ENCODE measurements at places on chromosomes 1 and 21. TPM values are rescaled to one million over a fixed set of nuclear protein-coding genes. Genes with fewer than 3 reads are reported as not detected.
A peak's percentile ranks its signal among the peaks of the same experiment; 100 is the strongest.

DNA sequence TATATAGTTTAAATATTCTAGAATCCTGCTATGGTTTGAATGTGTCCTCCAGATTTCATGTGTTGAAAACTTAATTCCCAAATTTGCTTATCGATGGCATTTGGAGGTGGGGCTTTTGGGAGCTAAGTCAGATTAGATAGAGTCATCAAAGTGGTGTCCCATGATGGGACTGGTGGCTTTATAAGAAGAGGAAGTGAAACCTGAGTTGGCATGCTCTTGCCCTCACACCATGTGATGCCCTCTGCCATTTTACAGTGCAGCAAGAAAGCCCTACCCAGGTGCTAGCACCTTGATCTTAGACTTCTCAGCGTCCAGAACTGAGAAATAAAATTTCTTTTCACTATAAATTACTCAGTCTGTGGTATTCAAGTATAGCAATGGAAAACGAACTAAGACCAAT, 111.3 kb downstream of the TGFB2 start:
- no peak overlapping the region for H3K27ac ChIP-seq
- H3K4me3 ChIP-seq: no peak overlapping the region
- no peaks in the 10 kb centered on the region for H3K27me3 ChIP-seq
- H3K36me3 ChIP-seq: no peaks in the 10 kb centered on the region

DNA sequence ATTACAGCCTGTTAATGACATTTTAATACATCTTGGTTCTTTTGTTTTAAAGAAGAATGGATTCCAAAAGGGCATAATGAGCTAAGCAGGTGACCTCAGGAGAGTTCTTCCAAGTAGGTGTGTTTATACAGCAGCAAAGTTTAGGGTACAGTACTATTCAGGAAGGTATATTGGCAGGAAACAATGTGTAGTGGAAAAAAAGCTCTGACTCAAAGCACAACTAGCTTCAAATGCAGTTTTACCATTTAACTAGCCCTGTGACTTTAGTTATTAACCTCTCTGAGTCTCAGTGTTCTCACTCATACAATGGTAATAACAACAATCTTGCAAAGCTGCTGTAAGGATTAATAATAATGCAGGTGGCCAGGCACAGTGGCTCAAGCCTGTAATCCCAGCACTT, 29.9 kb downstream of the FAF1 start:
- no peak for DNase-seq
- H3K4me3 ChIP-seq: no peak overlapping the region
- H3K36me3 ChIP-seq: peaks cover 8% of the 10 kb centered on the region

DNA sequence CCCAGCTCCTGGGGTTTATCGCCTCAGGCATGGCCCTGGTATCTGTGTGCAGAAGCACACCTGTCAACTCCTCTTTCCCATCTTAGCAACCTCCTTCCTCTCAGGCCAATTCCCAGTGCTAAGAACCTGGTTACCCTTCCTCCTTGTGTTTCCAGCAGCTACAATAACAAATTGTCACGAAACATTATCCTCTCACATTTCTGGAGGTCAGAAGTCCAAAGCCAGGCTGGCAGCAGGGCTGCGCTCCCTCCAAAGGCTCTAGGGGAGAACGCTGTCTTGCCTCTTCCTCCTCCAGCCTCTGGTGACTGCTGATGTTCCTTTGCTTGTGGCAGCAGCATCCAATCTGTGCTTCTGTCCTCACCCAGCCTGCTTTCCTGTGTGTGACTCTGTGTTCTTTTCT, 10.7 kb upstream of the MRPS14 start:
- no peaks in the 10 kb centered on the region for H3K36me3 ChIP-seq
- H3K27me3 ChIP-seq: no peaks in the 10 kb centered on the region
- no peak overlapping the region for H3K27ac ChIP-seq
- H3K4me1 ChIP-seq: peaks cover 18% of the 10 kb centered on the region

DNA sequence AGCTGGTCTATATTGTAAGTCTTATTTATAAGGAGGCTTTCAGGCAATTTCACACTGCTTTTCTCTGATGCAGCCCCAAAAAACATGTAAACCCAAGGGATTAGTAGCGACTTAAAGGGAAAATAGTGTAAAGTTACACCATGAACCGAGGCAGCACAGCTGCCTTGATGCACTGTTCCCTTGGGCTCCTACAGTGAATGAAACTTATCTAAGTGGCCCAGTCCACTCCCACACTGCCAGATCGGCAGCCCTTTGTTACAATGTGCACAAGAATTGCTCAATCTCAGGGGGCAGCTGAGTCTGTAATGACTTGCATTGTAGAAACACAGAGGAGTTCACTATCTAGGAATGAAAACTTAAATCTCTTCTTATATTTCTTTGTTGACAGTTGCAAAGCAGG, 120.8 kb upstream of the ADGRL2 start:
- DNase-seq: peak; percentile 28
- peak overlapping the region; percentile 52 for H3K27ac ChIP-seq
- H3K4me1 ChIP-seq: peaks cover 51% of the 10 kb centered on the region
- H3K36me3 ChIP-seq: no peaks in the 10 kb centered on the region
- H3K4me3 ChIP-seq: no peak overlapping the region

GRCh38 chr1:165877940-165878556, 50.6 kb downstream of the UCK2 start:
- no peak for DNase-seq
- H3K4me1 ChIP-seq: peaks cover 5% of the 10 kb centered on the region

- H3K27me3 ChIP-seq: no peaks in the 10 kb centered on the region
- no peak overlapping the region for H3K4me3 ChIP-seq
- no peaks in the 10 kb centered on the region for H3K36me3 ChIP-seq
- DNase-seq: no peak
- H3K4me1 ChIP-seq: peaks cover 19% of the 10 kb centered on the region
- H3K27ac ChIP-seq: no peak overlapping the region
These were observed 36.5 kb downstream of the NGF start for GRCh38 chr1:115301438-115302020.

GRCh38 chr1:14298806-14299205, 299.7 kb upstream of the KAZN start:
- no peak for DNase-seq
- H3K27ac ChIP-seq: no peak overlapping the region
- no peaks in the 10 kb centered on the region for H3K27me3 ChIP-seq

GRCh38 chr21:35485364-35485763, 436.3 kb upstream of the RUNX1 start:
- peaks cover 6% of the 10 kb centered on the region for H3K4me1 ChIP-seq
- H3K36me3 ChIP-seq: no peaks in the 10 kb centered on the region
- DNase-seq: no peak
- H3K4me3 ChIP-seq: no peak overlapping the region

DNA sequence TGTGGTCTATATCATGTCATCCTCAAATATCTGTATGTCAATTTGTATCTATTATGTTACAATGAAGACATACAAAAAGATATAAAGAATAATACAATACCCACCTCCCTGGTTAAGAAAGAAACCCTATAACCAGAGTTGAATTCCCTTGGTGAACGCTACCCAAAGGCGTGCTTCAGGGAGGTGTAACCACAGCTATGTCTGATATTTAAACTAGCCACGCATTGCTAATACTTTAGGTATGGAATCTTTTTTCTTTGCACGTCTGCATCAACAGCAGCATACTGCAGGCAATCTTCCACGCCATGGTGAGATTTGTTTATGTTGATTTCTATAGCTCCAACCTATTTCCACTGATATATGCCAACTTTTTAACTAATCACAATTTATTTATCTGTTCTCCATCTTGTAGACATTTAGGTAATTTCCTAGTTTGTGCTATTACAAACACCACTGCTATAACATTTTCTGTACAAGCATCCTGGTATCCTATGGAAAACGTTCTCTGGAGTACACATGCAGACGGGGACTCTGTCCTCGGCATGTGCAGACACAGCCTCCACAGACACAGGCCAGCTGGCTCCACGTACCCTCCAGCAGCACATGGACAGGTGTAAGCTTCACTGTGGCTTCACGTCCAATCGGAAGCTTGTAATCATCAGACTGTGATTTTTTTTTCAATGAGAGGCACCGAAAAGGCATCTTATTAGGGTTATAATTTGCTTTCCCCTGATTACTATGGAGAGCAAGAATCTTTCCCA, 58.5 kb downstream of the HSF2BP start:
- DNase-seq: peak; percentile 92
- peaks cover 57% of the 10 kb centered on the region for H3K4me1 ChIP-seq
- no peaks in the 10 kb centered on the region for H3K36me3 ChIP-seq
- peak overlapping the region; percentile 56 for H3K27ac ChIP-seq
- H3K27me3 ChIP-seq: no peaks in the 10 kb centered on the region

- no peak overlapping the region for H3K27ac ChIP-seq
- DNase-seq: no peak
- H3K4me3 ChIP-seq: no peak overlapping the region
- no peaks in the 10 kb centered on the region for H3K36me3 ChIP-seq
- H3K27me3 ChIP-seq: no peaks in the 10 kb centered on the region
These were observed 471.7 kb downstream of the AGBL4 start for GRCh38 chr1:49552101-49552500.

- peaks cover 71% of the 10 kb centered on the region for H3K4me1 ChIP-seq
- H3K27me3 ChIP-seq: no peaks in the 10 kb centered on the region
- no peak overlapping the region for H3K4me3 ChIP-seq
- no peaks in the 10 kb centered on the region for H3K36me3 ChIP-seq
- no peak for DNase-seq
- H3K27ac ChIP-seq: peak overlapping the region; percentile 71
These were observed 49.8 kb upstream of the FBXO28 start for GRCh38 chr1:224064150-224064549.

- peak; percentile 32 for DNase-seq
- H3K36me3 ChIP-seq: no peaks in the 10 kb centered on the region
- no peak overlapping the region for H3K27ac ChIP-seq
- H3K4me1 ChIP-seq: peaks cover 15% of the 10 kb centered on the region
- no peak overlapping the region for H3K4me3 ChIP-seq
- no peaks in the 10 kb centered on the region for H3K27me3 ChIP-seq
These were observed 18.6 kb upstream of the COL18A1 start for GRCh38 chr21:45386336-45386727.

GRCh38 chr1:74363220-74363619, 128.0 kb downstream of the TNNI3K start:
- no peaks in the 10 kb centered on the region for H3K27me3 ChIP-seq
- no peak for DNase-seq
- no peak overlapping the region for H3K4me3 ChIP-seq
- no peak overlapping the region for H3K27ac ChIP-seq
- peaks cover 11% of the 10 kb centered on the region for H3K4me1 ChIP-seq

DNA sequence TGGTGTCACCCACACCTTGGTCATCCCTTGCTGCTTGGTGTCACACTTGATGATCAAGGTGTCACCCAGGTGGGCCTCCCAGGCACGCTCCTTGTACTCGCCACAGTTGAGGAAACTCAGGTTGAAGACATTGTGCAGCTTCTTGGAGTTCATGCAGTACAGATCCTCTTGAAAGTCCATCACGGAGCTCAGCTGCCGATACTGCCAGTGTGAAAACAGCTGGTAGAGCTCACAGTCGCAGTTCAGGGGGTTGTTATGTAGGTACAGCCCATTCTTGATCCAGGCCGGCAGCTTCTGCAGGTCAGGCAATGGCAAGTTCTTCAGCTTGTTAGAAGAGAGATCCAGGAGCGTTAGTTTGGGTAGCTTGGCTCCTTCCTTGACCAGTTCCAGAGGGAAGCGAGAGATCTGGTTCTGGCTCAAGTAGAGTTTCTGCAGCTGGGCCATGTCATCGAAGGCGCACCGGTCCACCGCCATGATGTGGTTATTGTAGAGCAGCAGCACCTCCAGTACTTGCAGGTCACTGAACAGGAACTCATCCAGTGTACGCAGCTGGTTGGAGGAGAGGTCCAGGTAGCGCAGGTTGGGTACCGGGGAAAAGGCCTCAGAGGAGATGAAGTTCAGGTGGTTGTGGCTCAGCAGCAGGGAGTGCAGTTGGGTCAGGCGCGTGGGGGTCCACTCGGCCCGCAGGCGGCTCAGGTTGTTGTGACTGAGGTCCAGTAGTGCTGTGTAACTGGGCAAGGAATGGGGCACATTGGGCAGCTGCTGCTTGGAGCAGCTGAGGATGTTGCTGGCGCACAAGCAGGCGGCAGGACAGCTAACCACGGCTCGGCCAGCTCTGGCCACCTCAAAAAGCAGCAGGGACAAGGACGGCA, 1.3 kb downstream of the AMIGO1 start:
- no peaks in the 10 kb centered on the region for H3K36me3 ChIP-seq
- H3K4me3 ChIP-seq: no peak overlapping the region
- no peak for DNase-seq
- no peak overlapping the region for H3K27ac ChIP-seq

DNA sequence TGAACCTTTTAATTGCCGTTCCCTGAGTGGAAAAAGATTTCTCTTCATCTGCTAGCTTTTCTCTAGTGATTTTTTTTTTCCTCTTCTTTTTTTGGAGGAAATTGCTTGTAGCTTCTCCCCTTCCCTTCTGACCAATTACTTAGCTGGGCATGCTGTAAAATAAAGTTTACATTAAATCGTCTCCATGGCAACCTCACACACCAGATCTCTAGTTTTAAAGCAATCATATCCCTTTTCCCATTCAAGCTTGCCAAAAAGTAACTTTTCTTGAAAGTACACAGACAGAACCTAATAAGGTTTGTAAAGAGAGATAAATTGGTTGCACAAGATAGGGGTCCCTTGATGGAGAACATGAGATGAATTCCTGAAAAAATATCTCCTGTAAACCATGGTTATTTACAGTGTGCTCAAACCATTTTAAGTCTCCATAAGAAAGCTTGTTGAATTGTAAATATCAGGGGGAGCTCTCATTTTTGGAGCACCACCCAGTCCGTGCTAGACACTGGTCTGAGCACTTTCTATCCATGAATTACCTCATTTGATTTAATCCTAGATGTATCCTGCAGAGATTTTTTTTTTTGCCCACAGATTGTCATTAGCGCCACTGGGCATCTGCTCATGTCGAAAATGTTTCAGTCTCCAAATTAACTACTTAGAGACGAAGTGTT, 32.6 kb upstream of the HTR1D start:
- H3K27ac ChIP-seq: no peak overlapping the region
- H3K27me3 ChIP-seq: no peaks in the 10 kb centered on the region
- no peaks in the 10 kb centered on the region for H3K36me3 ChIP-seq
- peak; percentile 26 for DNase-seq
- peaks cover 7% of the 10 kb centered on the region for H3K4me1 ChIP-seq
- no peak overlapping the region for H3K4me3 ChIP-seq

- no peaks in the 10 kb centered on the region for H3K36me3 ChIP-seq
- peak; percentile 26 for DNase-seq
These were observed 12.7 kb downstream of the PAX7 start for GRCh38 chr1:18643154-18644012.

Gene CA14
- not detected for total RNA-seq

Gene ZNF695
- total RNA-seq: 15.8 TPM

Gene CD1C
- not detected for total RNA-seq

Gene ABCA4
- 0.29 TPM for total RNA-seq

Gene GON4L
- total RNA-seq: 43.9 TPM

Gene BSND
- total RNA-seq: not detected

Gene ELF3
- total RNA-seq: 460 TPM

Gene GPR137B
- total RNA-seq: 0.69 TPM
